ENCODE measurements at places on chromosomes 12 and 14.
A peak's percentile ranks its signal among the peaks of the same experiment; 100 is the strongest.

GRCh38 chr12:122117979-122118378, 39.4 kb downstream of the MLXIP start:
- no peak for DNase-seq

- no peak for DNase-seq
Observed at GRCh38 chr14:61325166-61325565, 3.8 kb downstream of the PRKCH start.

DNA sequence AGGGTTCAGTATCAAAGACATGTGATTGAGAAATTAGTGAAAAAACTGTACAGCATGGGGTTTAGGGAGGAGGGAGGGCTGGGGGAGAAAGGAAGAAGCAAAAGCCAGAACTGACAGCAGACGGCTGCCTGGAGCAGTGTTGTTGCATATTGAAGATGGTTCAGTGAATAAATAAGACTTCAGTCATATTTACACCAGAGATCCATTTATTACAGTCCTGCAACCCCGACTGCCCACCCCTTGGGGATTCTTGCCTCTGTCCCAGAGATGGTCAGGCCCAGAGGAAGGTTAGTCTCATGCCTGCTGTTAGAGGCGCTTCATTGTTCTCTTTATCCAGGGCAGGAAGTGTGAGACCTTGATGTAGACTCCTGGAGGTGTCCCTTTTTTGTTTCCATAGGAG, 3.2 kb downstream of the GZMH start:
- DNase-seq = no peak

DNA sequence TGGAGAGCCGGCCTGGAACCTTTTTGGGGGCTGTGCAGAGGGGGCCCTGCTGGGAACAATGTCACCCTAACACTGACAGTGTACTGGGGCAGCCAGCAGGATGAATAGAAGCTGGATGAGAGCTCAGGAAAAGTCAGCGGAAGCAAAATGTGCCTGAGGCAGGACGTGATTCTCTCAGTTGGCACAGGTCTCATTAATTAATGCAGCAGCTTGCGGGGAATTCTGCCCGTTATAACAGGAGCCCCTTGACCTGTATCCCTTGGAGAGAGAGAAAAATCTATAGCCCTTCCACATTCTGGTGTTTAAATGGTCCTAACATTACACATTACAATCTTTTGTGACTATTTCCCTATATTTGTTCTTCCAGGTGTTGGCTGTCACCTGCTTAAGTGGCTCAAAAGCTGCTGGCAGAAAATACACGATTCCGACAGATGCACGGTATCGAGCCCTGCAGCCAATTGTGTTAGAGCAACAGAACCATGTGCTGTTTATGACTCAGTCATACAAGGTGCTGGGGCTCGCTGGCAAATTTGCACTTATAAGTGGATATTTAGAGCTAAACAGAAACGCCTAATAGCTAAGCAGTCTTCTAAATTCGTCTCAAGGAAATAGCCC, 854.7 kb downstream of the AACS start:
- DNase-seq = no peak

GRCh38 chr14:71056168-71056567, 148.9 kb downstream of the PCNX1 start:
- DNase-seq = no peak

DNA sequence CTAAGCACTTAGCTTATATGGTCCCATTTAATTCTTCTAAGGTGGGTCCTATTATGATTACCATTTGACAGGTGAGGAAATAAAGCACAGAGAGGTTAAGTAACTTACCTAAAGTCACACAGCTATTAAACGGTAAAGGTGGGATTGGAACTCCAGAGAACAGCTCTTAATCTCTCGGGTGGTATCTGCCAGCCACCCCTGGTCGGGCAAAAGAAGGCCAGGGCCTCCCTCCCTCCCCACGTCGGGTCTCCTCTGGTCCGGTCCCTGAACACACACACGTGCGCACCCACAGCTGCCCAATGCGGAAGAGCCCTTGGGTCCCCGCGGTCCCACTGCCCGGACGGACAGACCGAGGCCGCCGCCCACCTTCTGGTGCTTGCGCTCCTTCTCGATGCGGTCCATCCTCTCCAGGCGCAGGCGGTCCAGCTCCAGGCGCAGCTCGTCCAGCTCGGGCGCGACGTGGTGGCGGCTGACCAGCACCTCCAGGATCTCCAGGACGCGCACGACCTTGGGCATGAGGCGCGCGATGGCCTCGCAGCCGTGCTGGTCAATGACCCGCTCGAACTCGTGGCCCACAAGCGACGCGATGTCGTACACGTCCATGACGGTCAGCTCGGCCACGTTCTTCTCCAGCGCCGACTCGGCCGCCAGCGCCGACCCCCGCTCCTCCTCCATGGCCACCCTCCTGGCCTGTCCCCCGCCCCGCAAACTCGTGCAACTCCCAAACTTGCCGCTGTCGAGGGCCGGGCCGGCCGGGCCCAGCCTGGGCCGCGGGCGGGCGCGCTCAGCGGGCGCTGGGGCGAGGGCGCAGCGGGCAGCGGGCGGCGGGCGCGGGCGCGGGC, 490 bp downstream of the RILPL1 start:
- peak; percentile 66 for DNase-seq

DNA sequence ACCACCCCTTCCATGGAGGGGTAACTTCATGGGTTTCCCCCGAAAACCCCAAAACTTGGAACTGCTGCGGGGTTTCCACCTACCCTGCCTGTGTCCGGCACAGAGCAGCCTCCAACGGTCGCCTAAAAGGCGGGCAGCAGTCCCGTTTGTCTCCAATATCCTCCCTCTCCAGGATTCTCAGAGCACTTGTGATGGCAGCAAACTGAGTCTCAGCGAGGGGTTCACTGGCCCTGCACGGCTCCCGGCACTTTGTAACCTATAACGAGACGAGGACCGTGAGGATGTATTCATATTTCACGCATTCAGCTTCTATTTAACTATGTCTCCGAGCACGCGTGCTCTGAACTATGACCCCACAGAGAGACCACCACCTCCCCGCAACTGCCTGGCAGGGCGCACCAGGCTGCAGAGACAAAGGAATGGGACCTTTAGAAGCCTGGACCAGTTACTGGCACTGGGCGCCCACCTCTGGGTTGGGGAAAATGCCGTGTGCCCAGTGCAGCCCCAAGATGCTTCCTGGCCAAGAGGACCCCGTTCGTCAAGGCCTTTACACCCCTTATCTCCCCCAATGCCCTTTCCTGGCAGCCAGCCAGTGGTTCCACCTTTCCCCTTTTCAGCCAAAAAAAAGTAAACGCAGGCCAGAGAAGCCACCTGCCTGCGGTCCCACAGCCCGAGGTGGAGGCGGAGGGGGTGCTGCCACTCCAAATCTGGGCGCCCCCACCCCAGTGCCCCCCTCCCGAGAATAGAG, 173.1 kb upstream of the RTL1 start:
- no peak for DNase-seq

DNA sequence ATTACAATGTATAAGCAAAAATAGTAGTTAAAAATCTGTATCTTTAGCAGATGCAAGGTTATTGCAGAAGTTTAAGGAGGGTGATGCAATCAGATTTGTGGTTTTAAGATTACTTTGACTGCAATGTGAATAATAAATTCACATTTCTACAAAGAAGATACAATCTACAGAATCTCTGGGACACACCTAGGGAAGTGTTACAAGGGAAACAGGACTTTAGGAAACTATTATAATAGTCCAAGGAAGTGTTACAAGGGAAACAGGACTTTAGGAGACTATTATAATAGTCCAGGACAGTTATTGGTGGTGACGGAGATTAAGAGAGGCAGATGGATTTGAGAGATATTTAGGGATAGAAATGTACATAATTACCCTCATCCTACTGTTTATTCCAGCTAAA, 154.4 kb upstream of the GARIN6 start:
- no peak for DNase-seq

- DNase-seq = no peak
Observed at GRCh38 chr12:62284749-62285148, 24.5 kb downstream of the USP15 start.

- DNase-seq = peak; percentile 12
Observed at GRCh38 chr12:11833174-11833895, 183.9 kb downstream of the ETV6 start.

- DNase-seq = no peak
Observed at GRCh38 chr12:46970636-46971035, 108.8 kb upstream of the PCED1B start.

GRCh38 chr12:66103016-66103913, 27.3 kb downstream of the LLPH start:
- DNase-seq = peak; percentile 64

GRCh38 chr14:86050757-86051156, 520.8 kb downstream of the FLRT2 start:
- DNase-seq = no peak

All from H9 (cell line).